ENCODE measurements at places on chromosomes 7 and 10.

- peak; percentile 26 for DNase-seq
Observed at GRCh38 chr10:5094265-5095205, at the start of gene AKR1C3. TSS of gene AKR1C3 (plus strand) at chr10:5094414. CDS start at chr10:5094445, 31 bp downstream.

DNA sequence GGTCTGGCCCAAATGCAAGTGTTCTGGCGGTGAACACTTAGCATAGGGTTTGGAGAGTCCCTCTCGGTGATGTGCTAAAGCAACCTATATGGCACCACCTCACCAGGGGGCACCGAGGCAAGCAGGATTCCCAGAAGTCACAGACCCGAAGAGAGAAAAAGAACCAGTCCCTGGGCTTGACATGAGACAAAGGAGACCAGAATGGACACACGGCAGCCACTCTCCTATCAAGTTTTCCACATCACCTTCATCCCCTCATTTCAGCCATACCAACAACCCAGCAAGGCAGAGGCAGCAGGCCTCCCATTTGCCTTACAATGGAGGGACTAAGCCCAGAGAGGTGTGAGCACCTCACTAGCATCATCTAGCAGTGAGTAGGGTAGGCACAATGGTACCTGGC lies 19.7 kb downstream of the GPRIN2 start:
- no peak for DNase-seq

- no peak for DNase-seq
Observed at GRCh38 chr10:132120200-132120599, 54.5 kb downstream of the JAKMIP3 start.

- DNase-seq, result no peak
Observed at GRCh38 chr7:110432061-110432553, 658.8 kb upstream of the LRRN3 start.

GRCh38 chr7:53500076-53500475 lies 464.6 kb downstream of the POM121L12 start:
- no peak for DNase-seq

DNA sequence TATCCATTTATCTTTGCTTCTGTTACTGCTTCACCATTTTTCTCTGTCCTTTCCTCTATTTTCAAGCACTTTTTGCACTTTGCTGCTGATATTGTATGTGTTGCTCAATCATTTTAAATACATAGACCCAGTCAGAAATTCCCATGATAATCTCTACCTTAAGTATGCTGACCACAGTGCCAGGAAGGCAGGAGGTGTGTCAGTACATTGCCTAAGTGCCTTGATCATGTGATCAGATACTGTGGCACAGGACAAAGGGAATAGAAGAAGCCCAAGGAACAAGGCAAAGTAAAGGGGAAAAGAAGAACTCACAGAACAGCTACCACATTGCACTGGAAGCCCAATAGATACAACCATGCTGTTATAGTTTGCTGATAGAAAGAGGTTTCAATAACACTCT lies 53.7 kb upstream of the CD36 start:
- no peak for DNase-seq
